ENCODE measurements at places on chromosomes 4 and X. TPM values are rescaled to one million over a fixed set of nuclear protein-coding genes. Genes with fewer than 3 reads are reported as not detected.

- DNase-seq: no peak
Measured at GRCh38 chr4:792626-793092, 33.3 kb downstream of the CPLX1 start.

DNA sequence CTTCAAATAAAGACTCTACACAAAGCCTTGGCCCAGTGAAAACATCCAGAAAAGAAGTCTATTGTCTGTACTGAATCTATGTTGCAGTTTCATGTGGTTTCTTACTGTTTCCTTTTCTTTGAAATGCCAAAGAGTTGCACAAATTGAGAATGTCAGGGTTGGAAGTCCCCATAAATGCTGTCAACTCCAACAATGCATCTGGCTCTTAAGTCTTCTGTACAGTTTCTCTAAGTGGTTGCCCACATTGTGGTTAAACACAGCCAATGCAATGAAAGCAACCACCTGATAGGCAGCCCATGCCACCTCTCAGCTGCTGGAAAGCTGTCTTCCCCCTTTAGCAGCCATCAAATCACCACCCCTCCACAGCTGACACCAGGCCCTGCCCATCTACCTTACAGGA lies 67.2 kb upstream of the C1GALT1C1 start:
- no peak for DNase-seq

NPNT gene
- total RNA-seq: not detected

PNCK gene
- not detected for total RNA-seq
